Stimulated activated CD4-positive, alpha-beta T cell treated with anti-CD3 and anti-CD28 coated beads, Interleukin-1b, Interleukin-23, amount 100 ng/mL, for 1 hour (primary cell): ENCODE measurements at places on chromosomes 1 and 21.

GRCh38 chr1:24501371-24502064, 1.1 kb upstream of the RCAN3 start:
- no peak for DNase-seq

- DNase-seq: no peak
Observed at GRCh38 chr1:186207391-186208085, 167.5 kb downstream of the TPR start.

GRCh38 chr21:36966066-36966820, at the start of gene HLCS:
Gene HLCS (minus strand): TSS chr21:36966669. CDS start chr21:36966638, 31 bp downstream.
- DNase-seq: peak; percentile 34

GRCh38 chr1:226731257-226731893, 7.7 kb downstream of the ITPKB start:
- DNase-seq: no peak

- no peak for DNase-seq
Observed at GRCh38 chr21:42841156-42841915, 38.0 kb downstream of the WDR4 start.

GRCh38 chr1:2060535-2060934, 10.3 kb downstream of the PRKCZ start:
- DNase-seq: no peak

DNA sequence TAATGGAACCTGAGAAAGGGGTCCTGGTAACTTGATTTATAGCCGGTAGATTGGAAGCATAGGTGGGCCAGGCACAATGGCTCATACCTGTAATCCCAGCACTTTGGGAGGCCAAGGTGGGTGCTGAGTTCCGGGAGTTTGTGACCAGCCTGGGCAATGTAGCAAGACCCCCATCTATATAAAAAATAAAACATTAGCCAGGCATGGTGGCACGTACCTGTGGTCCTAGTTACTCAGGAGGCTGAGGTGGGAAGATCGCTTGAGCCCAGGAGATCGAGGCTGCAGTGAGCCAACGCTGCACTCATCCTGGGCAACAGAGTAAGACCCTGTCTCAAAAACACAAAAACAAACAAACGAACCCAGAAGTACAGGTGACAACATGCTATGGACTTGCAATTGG, 76.5 kb downstream of the ZNF281 start:
- DNase-seq: no peak

- no peak for DNase-seq
Observed at GRCh38 chr1:174999936-175000696, at the start of gene CACYBP. Gene CACYBP (plus strand): TSS chr1:174999947. CDS start chr1:175000181, 234 bp downstream.

- no peak for DNase-seq
Observed at GRCh38 chr1:38194472-38194871, 147.9 kb upstream of the POU3F1 start.

DNA sequence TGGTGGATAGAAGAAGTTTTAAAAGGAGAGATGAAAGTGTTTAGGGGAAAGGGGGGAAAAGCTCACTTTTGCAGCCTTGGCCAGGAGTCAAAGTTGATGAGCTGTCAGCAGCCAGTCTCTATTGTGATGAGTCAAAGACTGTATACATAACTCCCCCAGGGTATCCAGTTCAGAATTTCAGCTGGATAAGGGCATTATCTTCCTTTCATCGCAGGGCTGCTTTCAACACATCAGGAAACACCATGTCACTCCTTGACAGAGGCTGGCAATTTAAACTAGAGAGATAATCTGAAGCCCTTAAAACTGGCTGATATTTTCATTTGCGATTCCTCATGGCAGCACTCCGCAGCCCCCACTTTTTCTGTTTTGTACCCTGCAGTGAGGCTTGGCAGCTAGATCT, 328.5 kb downstream of the TBX15 start:
- DNase-seq: no peak

DNA sequence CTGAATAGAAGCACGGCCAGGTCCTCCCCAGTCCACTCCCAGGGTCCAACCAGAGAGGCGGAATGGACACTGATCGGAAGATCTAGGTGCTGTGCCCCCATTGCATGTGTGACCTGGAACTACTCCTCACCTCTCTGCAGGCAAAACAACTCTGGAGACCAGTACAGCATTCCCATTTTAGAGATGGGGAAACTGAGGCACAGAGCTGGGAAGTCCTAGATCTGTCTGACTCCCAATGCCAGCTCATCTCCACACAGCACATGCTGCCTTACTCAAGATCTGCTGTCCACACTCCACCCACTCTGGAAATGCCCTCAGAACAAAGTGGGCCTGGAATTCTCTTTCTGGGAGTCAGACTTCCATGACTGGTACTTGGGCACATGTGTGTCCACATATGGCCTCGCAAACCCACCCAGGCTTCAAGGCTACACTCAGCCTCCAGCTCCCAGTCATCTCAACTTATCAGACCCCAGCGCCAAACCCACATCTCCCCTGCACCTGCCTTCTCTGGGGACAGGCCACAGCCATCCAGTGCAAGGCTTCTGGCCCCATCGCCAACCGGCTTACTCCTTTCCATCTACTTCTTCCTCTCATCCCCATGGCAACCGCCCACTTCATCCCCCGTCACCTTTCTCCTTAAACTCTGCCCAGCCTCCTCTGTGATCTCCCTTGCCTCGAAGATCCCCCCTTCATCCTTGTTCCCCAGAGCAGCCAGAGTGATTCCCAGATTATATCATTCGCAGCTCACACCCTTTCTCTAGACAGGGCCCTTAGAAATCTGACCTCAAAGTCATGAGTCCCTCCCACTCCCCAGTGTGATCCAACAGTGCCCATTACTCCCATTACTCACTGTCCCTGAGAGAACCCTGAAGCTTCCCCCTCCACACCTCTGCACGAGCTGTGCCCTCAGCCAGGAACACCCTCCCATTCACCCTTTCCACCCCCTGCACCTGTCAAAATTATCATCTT, 2.7 kb downstream of the COL8A2 start:
- DNase-seq: no peak

GRCh38 chr1:151596166-151596953, 15.5 kb upstream of the SNX27 start:
- no peak for DNase-seq

GRCh38 chr1:62288224-62288623, 31.0 kb downstream of the KANK4 start:
- DNase-seq: no peak

DNA sequence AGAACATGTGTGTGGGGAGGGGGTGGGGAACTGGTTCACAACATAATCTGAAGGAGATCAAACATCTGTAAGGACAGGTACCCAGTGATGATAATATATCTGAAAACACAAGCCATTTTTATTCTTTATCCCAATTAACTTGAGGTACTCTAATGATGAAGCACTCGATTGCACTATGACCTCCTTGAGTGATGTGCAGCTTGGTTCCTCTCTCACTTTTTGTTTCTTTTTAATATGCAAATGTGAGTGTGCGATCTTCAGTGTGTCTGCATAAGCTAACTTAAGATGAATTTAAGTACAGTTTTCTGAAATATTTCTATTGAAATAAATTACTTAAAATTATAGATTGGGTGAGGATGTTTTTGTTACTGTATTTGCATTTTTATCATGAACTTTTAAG, 50.6 kb upstream of the ANGPTL1 start:
- DNase-seq: no peak

DNA sequence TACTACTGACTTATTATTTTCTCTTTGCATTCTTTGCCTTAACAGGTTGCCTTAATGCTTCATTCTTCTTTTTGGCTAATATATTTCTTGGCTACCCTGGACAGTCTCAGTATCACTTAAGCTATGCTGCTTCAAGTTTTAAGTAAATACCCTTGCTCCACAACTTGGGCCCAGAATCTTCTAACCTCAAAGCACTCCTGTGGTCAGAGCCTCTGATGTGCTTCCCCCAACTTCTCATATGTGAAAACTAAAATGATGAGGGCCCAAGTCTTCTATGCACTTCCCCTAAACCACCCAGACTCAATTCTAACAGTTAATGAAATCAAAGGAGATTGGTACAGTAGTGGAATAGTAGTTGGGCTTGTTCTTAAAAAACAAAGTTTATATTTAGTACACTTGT, 314.1 kb downstream of the PLPP3 start:
- no peak for DNase-seq

DNA sequence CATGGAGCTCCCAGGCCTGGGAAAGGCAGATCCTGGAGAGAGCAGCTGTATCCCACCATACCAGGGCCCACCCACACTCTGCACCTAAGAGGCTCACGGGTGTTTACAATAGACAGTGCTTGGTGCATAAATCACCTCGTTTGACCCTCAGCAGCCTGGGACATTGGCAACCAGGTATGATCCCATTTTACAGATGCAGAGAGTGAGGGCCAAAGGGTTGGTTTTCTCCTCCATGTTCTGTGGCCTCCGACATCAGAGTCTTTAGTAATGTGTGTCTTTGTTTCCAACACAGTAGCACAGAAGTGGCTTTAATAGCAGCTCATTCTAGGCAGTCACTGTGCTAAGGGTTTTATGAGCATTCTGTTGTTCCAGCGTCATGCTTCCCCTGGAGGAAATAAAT, 176.5 kb downstream of the KAZN start:
- DNase-seq: no peak

DNA sequence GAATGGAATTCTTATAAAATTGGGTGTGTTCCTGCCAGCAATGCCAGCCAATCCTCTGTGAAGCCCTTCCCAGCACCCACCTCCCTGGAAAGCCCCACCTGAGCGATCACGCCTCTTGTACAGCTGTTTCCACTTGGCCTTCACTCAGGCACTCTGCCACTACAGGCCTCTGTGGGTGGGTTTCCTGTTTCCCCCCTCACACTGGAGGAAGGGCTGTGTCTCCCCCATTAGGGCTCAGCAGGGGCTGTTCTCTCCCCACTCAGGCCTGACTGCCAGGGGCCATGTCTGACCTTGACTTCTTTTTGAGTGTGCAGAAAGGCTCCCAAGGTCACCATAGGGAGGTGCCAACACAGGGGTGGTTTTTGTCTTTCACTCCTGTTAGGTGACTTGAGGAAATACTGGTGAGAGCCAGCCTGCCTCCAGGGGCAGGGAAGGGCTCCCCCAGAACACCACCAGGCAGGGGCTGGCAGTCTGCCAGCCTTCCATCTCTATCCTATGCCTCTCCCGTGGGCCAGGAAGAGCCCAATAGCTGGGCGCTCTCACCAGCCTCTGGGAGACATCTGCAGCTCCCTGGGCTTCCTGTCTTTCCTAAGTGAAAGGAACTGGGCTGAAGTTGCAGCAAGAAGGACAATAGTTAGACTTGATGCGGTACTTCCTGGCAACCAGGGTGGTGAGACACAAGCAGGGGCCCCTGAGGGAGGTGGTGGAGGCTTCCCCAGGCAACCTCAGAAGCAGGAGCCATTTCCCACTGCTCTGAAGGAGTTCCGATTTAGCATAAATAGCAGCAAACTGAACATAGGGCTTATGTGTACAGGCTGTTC, 49.1 kb downstream of the ELK4 start:
- DNase-seq: no peak

GRCh38 chr1:37481289-37482003, 7.1 kb downstream of the ZC3H12A start:
- no peak for DNase-seq

DNA sequence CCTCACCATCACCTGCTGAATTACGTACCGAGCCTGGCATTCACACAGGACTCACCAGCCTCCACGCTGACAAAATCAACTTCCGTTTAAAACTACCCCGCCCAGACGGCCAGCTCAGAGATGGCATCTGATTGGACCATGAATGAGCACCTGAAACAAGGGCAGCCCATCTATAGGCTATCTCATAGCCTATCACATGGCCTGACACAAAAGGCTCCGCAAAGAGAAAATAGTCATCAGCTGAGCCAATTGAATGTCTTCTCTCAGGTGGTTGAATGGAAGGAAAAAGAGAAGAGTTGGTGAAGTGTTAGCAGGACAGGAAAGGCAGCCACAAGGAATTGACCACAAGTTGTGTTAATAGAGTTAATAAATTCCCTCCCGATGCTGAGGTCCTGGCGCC, 50.6 kb upstream of the ZC3H12A start:
- DNase-seq: no peak
